Tongue (tissue), 3 donors: ENCODE measurements at places on chromosomes 16 and 17.

DNA sequence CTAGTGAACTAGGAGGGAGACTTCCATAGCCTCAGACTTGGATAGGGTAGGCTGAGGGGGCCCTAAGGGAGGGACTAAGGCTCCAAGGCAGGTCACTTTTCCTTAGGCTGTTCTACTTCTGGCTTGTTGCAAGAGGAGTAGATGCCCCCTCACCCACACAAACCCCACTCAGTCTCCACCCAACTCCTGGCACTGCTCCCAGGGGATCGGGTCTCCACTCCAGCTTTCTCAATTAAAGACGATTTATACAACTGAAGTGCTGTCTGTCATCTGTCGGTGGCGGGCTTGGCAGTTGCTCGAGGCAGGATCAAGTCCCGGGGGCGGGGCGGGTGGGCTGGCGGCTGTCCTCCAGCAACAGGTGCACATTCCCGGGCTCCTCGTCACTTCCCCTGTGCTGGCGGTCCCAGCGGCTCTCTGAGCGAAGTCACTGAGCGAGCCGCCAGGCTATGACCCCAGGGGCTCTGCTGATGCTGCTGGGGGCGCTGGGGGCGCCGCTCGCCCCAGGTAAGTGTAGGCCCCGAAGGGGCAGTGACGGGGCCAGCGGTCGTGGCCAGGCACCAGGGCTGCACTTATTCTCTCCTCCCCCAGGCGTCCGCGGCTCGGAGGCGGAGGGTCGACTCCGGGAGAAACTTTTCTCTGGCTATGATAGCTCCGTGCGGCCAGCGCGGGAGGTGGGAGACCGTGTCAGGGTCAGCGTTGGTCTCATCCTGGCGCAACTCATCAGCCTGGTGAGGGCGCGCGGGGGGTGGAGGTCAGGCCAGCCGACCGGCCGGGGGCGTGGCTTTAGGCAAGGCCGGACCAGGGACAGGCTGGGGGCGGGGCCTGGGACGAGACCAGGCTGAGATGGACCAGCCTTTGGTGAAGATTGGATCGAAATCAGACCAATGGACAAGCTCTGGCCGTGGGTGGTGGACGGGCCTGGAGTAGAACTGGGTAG, at the start of gene CHRNB1:
Gene CHRNB1, plus strand, starts transcription at position 380 of the 937 bp plus-strand sequence. Its CDS starts 67 bp downstream, at position 447.
- peak; percentile 92 for DNase-seq

DNA sequence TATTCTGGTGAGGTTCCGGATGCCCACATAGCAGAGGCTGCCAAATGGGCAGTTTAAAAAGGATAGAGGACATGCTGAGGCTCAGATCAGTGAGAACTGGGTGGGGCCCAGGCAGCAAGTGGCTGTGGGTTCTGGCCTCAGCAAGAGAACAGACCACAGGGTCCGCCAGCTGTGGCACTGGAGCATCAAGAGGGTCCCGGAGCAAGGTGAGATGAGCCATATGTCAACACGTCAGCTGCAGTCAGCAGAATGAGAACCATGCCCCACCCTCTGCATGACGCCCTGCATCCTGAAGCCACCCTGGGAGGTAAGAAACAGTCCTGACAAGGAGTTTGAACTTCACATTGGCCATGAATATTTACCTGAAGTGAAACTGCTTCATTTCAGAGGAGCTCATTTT, 20.1 kb upstream of the CCL5 start:
- no peak for DNase-seq

- DNase-seq = no peak
These were observed 669.3 kb downstream of the TOX3 start for GRCh38 chr16:51877686-51878085.

DNA sequence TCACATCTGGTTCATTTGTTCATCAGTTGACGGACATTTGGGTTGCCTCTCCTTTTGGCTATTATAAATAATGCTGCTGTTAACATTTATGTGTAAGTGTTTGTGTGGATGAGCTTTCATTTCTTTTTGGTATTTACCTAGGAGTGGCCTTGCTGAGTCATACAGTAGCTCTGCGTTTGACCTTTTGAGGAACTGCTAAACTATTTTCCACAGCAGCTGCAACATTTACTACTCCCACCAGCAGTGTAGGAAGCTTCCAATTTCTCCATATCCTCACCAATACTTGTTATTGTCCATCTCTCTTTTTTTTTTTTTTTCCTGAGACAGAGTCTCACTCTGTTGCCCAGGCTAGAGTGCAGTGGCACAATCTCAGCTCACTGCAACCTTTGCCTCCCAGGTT, 20.7 kb upstream of the PLCG2 start:
- no peak for DNase-seq

DNA sequence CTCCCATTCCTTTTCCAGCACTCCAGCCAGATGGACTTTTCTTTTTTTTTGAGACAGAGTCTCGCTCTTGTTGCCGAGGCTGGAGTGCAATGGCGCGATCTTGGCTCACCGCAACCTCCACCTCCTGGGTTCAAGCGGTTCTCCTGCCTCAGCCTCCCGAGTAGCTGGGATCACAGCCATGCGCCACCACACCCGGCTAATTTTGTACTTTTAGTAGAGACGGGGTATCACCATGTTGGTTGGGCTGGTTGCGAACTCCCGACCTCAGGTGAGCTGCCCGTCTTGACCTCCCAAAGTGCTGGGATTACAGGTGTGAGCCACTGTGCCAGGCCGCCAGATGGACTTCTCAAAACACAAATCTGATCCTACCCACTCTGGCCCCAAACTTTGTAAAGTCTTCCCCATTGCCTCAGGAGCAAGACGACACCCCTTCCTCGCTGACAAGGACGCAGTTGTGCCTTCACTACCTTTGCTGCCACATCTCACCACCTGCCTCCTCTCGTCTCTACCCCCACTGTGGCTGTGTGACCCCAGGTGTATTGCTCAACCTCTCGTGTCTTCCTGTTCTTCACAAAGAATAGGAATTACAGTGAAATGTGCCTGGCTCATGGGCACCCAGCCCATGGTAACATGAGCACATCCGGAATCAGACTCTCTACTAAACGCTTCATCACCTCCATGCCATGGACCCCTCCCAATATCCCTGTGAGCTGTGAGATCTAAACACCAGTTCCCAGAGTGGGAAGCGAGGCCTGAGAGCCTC, 3.7 kb upstream of the BANP start:
- DNase-seq = no peak

- no peak for DNase-seq
These were observed 84.7 kb downstream of the TUBD1 start for GRCh38 chr17:59807892-59808509.

DNA sequence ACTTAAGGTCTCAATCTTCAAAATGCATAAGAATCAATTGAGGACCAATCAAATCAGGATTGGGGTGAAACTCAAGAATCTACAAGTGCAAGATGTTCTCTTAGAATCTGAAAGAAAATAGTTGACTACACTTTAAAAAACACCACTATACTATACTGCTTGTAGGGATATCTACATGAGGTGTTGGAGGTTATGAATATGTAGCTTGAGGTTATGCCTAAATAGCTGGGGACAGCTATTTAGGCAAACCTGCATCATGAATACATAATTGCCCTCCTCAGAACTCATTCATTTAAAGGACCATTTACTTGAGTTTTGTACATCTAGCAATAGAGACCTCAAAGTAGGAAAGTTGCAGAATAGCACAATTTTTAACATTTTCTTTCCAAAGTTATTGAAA, 40.1 kb downstream of the KCNJ16 start:
- DNase-seq = no peak

- DNase-seq = no peak
These were observed 25.3 kb downstream of the NXPH3 start for GRCh38 chr17:49600949-49601348.

DNA sequence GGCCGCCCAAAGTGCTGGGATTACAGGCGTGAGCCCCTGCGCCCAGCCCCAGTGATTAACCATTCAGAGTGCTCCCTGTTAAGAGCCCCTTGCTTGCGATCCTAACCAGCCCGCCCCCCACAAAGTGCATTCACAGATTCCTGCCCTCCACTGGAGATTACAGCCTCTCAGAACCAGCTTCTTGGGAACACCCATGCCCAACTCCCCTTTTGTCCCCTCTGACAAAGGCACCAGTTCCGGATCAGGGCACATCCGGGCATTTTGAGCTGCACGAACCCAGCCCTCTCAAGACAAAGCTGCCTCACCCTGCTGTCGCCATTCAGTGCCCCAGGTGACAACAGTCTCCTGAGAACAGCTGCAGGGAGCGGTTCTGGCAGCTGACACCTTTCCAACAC, 848 bp upstream of the KRT19 start:
- peak; percentile 45 for DNase-seq

GRCh38 chr16:85391175-85391707, 221.9 kb upstream of the GSE1 start:
- no peak for DNase-seq

GRCh38 chr16:77403732-77404131, 31.1 kb downstream of the ADAMTS18 start:
- DNase-seq = no peak

GRCh38 chr16:57540906-57541753, 1.3 kb upstream of the ADGRG5 start:
- peak; percentile 46 for DNase-seq

DNA sequence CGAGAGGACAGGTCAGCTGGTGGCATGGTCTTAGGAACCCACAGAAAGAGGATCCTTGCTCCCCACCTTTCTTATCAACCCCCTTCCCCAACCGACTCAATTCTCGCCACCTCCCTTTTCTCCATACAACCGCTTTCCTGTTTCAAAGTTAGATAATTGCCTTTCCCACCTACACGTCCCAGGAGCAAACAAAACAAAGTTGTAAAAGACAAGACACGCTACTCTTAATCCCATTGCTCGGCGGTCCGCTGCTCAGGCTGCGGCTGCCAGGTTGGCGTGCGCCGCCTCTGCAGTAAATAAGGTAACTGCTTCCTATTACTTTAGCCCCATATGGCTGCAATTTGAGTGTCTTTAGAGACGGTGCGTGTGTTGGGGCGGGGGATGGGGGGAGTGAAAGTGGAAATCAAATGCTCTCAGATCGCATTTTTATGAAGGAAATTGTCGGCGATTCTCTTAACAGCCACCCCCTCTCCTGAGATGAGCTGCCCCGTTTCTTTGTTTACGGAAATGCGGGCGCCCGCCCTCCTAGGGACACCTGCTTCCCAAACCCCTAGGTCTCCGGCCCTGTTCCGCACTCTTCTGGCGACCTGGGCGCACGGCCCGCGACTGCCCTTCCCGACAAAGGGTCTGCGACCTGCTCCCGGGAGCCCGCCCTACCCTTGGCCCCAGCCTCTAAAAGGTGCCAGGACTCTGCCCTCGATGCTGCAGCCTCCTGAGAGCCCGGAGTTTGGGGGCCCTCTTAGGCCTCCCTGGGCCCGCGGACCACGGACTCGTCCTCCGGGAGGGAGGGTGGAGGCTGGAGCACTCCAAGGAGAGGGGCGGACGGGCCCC, 3.7 kb upstream of the CBX8 start:
- DNase-seq = peak; percentile 80

GRCh38 chr17:21196126-21196525, 17.8 kb downstream of the TMEM11 start:
- peak; percentile 27 for DNase-seq

- no peak for DNase-seq
These were observed 43.7 kb upstream of the KCNJ16 start for GRCh38 chr17:70031341-70031740.

- no peak for DNase-seq
These were observed 277.6 kb downstream of the CBLN1 start for GRCh38 chr16:49003992-49004391.

GRCh38 chr17:5563456-5563855, 20.9 kb downstream of the NLRP1 start:
- DNase-seq = no peak

- DNase-seq = no peak
These were observed 50.5 kb downstream of the SYT17 start for GRCh38 chr16:19218581-19218980.

DNA sequence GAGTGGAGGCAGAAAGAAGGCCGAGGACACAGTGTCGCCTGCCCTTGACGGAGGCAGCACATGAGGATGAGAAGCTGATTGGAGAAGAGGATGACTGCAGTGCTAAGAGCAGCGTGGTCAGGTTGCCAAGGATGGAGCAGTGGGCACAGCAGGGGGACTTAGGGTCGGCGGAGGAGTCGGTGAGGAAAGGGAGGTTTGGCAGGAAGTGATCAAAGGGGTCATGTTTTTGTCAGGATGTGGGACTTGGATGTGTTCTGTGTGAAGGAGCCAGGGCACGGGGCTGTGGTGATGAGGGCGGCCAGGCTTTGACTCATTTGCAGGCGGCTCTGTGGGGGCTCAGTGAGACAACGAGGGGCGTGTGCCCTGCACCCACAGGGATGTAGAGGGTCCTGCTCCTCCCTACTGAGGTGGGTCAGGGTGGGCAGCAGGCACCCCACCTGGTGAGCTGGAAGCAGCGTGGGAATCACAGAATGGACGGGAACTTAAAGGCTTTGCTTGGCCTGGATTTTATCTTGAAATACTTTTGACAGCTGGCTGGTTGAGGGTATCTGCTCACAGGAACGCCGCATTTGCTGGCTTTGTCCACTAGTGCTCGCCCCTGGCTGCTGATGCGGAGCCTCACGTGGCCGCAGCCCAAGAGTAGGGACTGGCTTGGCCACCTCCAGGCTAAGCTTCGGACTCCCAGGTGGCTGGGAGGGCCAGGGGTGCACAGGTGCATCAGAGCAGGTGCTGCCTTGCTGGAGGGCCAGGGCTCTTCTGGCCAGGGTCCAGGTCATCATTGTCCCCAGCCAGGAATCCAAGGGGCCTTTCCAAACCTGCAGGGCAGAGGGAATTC, 6.0 kb downstream of the MPG start:
- no peak for DNase-seq

DNA sequence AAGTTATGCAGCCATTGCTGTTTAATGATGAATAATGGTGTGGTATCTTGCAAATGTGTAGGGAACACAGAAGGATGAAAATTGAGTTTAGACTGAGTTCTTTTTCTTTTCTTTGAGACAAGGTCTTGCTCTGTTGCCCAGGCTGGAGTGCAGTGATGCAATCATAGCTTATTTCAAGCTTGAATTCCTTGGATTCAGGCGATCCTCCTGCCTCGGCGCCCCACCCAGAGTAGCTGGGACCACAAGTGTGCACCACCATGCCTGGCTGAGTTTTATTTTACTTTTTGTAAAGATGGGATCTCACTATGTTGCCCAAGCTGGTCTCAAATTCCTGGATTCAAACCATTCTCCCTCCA, 74.6 kb upstream of the TBC1D3K start:
- no peak for DNase-seq

DNA sequence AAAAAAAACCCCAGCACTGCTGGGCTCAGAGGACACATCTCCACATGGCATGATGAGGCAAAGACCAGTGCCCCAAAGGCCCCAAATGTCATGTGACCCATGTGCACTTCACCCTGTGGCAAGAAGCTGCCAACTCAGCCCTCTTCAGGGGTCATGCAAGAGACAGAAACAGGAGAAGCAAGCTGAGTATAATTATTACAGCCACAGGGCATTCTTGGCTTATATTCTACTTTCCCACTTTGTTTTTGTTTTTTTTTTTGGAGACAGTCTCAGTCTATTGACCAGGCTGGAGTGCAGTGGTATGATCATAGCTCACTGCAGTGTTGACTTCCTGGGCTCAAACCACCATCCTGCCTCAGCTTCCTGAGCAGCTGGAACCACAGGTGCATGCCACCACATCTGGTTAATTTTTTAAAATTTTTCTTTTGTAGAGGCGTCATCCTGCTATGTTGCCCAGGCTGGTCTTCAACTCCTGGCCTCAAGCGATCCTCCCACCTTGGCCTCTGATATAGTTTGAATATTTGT, 32.7 kb upstream of the LITAF start:
- DNase-seq = no peak
